AG10803 (cell line): ENCODE measurements at places on chromosomes 11 and 22.

DNA sequence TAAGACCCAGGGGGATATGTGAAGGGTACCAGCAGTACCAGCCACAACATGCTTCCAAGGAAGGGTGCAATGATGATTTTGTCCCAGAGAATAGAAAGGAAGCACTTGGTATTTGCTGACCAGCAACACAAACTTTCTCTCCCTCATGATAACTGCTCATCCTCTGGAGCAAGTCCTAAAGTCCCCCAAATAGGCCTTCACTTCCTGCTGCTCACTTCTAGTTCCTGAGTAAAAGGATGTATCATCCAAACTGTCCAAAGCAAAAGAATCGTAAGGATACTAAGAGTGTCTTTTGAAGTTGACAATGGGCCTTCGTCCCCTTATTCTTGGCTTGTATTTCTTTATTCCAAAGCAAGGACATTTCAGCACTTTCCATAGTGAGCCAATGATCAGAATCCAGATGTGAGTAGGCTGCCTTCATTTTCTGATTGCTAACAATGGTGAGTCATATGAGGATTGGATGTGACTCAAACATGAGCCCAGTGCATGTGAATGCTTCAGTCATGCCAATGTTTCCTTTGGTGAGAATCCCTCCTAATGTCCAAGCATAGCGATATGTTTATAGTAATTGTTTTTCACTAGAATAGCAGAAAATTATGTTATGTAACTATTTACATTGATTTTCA lies 243.4 kb upstream of the POU2AF2 start:
- DNase-seq = peak; percentile 83

- no peak for DNase-seq
Measured at GRCh38 chr11:1306186-1307162, 3.0 kb downstream of the TOLLIP start.

GRCh38 chr11:130166457-130166784 lies 6.8 kb downstream of the ST14 start:
- peak; percentile 89 for DNase-seq

GRCh38 chr22:47619631-47620030 lies 857.2 kb downstream of the TBC1D22A start:
- no peak for DNase-seq

DNA sequence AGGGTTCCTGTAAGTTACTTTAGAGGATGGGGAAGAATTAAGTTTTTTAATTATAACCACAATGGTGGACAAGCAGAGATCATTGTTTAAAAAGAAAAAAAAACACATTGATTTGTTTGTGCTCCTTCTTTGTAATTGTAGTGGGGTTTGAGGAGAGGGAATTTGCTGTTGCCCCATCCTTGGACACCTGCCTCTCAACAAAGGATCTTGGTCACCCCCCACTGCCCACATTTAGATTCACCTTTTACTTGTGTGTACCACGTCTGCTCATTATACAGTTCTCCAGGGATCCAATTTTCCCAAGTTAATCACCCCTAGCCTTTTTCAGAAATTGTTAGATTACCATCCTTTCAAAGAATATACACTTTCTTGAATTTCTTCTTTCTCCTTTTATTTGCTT lies 53.0 kb downstream of the DNAJC24 start:
- no peak for DNase-seq

DNA sequence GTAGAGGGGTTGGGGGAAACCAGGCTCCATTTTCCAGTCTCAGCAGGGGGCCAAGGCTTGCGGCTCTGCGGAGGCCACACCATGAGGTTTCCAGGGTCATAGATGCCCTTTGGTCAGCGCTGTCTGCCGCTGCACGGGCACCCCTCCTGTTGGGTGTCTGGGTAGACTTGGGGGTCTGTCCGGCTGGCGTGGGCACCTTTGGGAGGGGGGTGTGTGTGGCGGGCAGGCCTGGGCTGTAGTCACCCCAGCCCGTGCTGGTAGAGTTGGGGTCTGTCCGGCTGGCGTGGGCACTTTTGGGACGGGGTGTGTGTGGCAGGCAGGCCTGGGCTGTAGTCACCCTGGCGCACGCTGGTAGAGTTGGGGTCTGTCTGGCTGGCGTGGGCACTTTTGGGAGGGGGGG lies 18.6 kb downstream of the LSP1 start:
- DNase-seq = no peak

- no peak for DNase-seq
Measured at GRCh38 chr22:24380220-24380904, 47.0 kb upstream of the ADORA2A start.
